AG04449 (cell line): ENCODE measurements at places on chromosomes 12 and 14.

DNA sequence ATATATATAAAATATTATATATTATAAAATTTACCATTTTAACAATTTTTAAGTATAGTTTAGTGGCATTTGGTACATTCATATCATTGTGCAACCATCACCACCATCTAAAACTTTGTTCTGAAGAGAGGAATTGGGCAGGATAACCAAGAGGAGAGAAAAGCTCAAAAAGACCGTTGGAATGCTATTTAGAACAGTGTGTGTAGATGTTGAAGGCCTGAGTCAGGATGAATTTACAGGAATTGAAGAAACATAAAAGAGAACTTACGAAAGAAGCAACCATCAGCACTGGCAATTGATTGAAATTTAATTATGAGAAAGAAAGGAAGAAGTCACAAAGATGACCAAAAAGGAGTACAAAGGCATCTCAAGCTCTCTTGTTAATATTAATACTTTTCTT, 196.9 kb upstream of the PWP1 start:
- DNase-seq = peak; percentile 21

DNA sequence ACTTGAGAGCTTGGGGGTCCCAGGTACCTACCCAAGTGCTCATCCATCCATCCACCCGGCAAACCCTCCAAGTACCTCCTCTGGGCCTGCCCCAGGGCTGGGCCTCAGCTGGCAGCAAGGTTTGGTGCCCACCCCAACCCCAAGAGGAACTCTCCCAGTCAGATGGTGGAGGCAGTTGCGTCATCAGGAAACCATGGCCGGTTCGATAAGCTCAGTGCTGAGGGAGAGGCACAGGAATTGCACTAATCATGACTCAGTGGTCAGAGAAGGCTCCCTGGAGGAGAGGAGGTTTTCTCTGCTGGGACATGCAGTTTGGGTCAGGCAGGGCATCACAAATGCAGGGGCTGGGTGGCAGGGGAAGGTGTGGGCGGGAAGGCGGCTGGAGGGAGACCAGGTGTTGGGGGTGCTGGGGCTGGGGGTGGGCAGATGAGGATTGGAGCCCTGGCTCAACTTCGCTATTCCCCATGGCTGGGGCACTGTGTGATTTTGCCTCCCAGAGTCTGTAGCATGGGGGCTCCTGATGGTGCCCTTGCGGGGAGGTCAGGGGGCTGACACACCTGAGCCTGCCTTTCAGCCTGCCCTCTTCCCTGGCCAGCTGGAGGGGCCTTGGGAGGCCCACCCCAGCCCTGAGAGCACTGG, 32.2 kb downstream of the SH2B3 start:
- no peak for DNase-seq

- DNase-seq = no peak
Observed at GRCh38 chr12:104626069-104626837, 169.5 kb downstream of the CHST11 start.

DNA sequence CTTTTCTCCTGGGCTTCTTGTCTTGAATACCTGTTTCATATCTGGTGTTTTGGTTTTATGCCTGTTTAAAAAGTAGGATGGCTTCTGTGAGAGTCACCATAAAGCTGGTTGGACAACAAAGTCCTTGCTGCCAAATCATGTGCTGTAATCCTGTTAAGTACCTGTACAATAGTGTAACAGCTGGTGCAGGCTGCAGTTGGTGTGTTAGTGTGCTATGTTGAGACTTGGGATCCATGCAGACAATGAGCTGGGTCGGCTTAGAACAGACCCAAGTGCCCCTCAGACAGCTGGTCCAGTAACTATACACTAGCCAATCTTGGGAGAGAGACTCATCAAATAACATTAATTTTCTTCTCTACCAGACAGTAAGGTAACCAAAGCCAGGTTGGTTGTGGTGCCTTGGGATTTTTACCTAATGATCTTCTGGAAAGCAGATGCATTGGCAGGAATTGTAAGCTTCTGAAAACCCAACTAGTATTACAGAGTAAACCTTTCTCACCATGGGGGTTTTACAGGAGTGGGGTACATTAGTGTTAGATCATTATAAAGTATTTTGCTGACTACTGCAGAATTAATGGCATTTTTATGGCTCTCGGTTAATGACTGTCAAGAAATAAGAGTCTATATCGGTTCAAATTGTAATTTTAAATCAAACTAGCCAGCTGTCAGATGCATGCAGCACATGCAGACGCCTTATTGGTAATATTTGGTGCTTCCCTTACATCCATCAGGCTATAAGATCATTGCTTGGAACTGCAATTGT, 231.2 kb downstream of the PDZRN4 start:
- no peak for DNase-seq

GRCh38 chr14:89163031-89163636, 253.9 kb downstream of the FOXN3 start:
- no peak for DNase-seq

- DNase-seq = no peak
Observed at GRCh38 chr12:50928392-50928791, 24.0 kb upstream of the HIGD1C start.
